Activated CD4-positive, alpha-beta memory T cell treated with anti-CD3 and anti-CD28 coated beads, Interleukin-2, amount 10 ng/mL, durations not matched to agents 7 days and 5 days (primary cell): ENCODE measurements at places on chromosomes 11 and 22. TPM values are rescaled to one million over a fixed set of nuclear protein-coding genes. Genes with fewer than 3 reads are reported as not detected.

MS4A12 gene
- total RNA-seq = not detected

SYT9 gene
- not detected for total RNA-seq

OR10A6 gene
- total RNA-seq = not detected

FZD4 gene
- 0.10 TPM for total RNA-seq

SPDYC gene
- not detected for total RNA-seq

CELSR1 gene
- 0.10 TPM for total RNA-seq

YPEL4 gene
- total RNA-seq = 1.5 TPM

TMEM25 gene
- 6.4 TPM for total RNA-seq
